ENCODE measurements at places on chromosomes 2 and 18.

DNA sequence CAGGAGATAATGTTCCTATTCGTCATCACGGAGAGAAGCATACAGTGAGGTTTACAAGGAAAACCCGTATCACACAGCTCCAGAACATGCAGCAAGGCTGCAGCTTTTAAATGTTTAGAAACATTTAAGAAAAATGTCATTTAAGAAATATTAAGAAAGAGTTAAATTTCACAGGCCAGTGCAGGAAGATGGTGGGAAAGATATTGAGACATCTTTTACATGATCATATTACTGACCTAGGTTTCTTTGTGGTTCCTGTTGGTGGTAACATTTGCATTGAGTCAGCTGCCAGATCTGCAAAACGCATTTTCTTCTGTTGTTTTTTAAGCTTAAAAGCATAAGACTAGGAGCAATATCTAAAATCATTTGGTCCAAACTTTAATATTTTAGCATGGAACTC is 44.9 kb downstream of the CPO start:
- no peak for DNase-seq

DNA sequence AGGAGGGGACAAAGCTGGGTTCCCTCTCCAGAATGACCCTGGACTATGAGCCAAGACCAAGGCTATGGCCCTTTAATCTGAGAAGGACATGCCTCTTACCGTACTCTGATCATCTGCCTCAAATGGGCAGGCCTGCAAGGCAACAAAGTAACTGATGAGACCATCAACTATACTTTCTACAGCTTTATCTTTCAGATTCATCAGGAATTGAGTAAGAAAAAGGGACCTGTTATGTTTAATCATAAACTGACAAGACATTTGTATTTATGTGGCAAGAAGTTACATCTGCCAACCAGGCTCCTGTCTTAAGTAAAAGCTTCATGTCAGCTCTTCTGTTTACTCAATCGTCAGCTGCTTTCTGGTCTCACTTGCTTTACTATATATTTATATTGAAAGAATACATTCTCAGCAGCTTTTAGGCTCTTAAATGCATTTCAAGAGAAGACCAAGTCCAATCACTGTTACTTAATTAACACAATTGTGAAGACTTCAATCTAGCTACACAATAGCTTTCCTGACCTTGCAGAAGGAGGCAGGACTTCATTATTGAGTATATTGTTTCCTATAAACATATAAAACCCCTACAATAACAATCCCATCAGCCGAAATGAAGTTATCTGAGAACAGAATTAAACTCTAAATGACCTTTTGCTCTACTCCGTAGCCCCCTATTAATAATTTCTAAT is 163.8 kb downstream of the ETAA1 start:
- no peak for DNase-seq

GRCh38 chr2:239663364-239663924 is 262.6 kb upstream of the HDAC4 start:
- DNase-seq = no peak

- DNase-seq = no peak
Observed at GRCh38 chr2:45024600-45025291, 15.5 kb upstream of the SIX2 start.

DNA sequence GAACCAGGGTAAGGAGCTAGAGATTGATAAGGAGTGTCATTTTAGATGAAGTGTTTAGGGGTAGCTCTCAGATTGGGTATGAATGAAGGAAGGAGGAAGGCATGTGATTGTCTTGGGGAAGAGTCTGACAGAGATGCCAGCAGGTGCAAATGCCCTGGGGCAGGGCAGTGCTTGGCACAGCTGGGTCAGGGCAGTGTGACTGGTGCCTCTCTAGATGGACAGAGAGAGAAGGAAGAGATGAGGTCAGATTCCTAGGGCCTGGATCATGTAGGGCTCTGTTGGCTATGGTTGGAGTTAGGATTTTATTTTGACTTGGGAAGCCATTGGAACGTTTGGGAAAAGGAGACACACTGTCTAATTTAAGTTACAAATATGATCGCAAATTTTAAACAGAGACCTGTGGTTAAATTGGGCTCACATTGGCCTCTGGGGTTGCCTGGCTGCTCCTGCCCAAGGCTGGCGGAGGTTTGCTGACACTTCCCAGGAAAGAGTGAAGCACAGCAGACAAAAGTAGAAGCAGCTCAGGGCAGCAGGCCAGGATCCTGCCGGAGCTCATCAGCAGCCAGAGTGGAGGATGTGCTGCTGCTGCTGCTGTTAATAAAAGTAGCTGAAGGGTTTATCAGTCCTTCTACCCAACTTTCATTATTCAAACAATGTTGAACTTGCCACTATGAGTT is 32.7 kb upstream of the FHL2 start:
- no peak for DNase-seq

- DNase-seq = no peak
Observed at GRCh38 chr18:78180741-78181140, 798.9 kb upstream of the SALL3 start.

DNA sequence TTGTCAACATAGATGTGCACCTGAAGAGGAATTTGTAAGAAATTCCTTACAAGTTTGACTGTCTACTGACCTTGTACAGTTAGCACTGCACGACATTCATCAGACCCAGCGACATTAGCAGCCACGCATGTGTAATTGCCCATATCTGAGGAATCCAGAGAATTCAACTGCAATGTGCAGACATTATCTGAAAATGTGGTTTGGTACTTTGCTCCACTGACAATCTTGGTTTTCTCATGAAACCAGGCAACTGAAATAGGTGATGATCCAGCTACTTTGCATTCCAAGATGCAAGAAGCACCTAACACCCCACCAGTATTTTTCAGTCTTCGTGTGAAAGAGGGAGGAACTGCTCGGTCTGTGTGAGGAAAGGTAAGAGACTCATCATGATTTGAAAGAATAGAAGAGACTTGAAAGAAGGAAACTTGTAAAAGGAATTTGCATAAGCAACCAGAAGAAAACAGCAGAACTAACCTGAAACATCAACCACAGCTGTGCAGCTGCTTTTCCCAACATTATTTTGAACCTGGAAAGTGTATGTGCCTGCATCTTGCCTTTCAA is 83.4 kb downstream of the TTN start:
- DNase-seq = no peak

GRCh38 chr2:101476605-101477208 is 1.8 kb upstream of the RFX8 start:
- no peak for DNase-seq

GRCh38 chr2:159124441-159124911 is 156.0 kb downstream of the TANC1 start:
- DNase-seq = no peak

DNA sequence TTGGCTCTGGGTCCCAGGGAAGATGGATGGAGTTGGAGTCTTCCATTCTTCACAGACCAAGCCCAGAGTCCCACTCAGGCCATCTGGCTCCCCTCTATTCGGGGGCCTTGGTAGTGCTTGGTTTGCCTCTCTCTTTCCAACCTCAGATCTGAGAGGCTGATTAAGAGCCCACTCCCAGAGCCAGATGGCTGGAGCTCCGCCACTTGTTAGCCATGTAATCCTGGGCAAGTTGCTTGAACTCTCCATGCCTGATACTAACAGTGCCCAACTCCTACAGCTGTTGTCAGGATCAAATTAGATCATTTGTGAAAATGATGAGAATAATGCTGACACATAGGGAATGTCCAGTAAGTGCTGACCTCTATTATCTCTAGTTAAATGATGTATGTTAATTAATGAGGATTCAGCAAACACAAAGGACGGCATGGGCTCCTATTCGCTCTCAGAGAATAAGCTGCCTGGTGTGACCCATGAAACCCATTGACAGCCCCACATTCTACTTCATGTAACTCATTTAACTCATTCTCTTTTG is 46.6 kb upstream of the SLC14A1 start:
- no peak for DNase-seq

GRCh38 chr2:69828938-69829255 is 563 bp upstream of the GMCL1 start:
- no peak for DNase-seq
